Ascending aorta (tissue), 2 donors: ENCODE measurements at places on chromosomes 12 and 14.

DNA sequence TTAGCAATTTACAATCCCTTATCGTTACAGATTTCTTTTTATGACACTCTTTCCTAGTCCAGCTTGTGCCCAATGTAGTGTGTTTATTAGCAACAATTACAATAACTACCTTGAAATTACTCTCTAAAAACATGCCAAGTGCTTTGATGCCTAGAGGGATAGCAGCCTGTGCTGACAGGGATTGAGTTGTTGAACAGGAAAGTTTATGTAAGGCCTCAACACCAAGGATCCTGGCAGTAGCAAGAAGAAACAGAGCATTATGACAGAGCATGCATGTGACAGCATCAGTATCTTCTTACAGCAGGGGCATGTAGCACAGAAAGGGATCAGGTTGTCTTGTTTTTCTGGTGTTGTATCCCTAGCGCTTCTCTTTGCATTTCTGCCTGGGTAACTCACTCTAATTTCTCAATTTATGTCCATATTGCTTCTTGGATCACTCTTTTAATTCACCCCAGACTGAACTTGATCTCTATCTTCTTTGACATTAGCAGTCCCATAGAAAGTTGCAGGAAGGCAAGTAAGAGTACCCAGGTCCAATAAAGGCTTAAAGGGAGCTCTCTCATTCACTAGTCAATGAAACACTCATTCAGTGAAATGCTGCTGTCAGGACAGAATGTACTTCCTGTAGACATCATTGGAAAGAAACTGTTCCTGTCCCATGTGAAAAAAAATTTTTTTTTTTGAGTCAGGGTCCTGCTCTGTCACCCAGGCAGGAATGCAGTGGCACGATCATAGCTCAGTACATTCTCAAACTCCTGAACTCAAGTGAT is 220.0 kb upstream of the GRIP1 start:
- no peak for DNase-seq

- DNase-seq = no peak
Measured at GRCh38 chr14:59359431-59360124, 105.6 kb downstream of the GPR135 start.

DNA sequence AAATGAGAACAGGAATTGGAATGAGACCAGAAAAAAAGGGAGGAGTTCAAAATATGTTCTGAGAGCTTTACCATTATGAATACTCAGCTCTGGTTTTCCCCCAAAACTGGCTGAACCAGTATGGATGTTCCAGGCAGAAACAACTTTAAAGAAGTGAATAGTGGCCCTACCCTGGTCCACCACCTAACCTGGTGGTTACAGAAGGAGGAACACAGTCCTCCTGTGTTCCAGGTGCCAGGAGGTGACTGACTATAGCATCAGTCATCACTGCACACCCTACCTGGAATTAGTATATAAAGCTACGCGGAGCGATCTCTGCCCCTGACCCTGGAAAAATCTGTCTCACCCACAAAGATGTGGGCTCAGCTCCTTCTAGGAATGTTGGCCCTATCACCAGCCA is at the start of gene A2ML1:
Gene A2ML1, plus strand, starts transcription at position 324 of the 400 bp plus-strand sequence. Its CDS starts 31 bp downstream, at position 355.
- DNase-seq = no peak

DNA sequence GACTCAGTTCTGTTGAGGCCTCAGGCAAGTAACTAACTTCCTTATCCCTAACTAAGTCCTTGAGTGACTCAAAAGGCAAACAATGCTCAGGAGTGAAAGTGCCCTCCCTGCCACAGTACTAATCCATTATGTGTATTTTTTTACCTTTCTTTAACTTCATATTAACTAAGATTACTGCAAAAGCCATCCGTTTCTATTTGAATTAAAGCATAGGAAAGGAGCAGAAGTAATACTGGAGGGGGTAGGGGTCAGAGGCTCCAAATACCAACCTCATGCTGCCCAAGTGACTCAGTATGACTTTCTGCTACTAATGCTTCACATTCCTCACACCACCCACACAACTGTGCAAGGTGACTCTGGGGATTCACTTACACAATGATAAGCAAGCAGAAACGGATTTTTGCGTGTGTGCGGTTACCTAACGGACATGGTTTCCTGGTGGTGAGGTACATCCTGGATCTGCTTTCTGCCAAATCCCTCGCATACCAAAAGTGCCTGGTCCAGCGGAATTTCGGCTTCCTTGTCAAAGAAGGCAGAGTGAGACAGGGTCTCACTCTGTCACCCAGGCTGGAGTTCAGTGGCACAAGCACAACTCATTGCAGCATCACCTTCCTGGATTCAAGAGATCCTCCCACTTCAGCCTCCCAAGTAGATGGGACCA is 25.1 kb downstream of the MOK start:
- DNase-seq = no peak

GRCh38 chr12:57800965-57801364 is 17.6 kb downstream of the AVIL start:
- DNase-seq = no peak

- DNase-seq = no peak
Measured at GRCh38 chr12:25135531-25136154, 59.3 kb downstream of the DNAI7 start.

- DNase-seq = no peak
Measured at GRCh38 chr14:54890788-54891187, 11.8 kb downstream of the GCH1 start.

GRCh38 chr14:89000007-89000942 is 175.8 kb downstream of the TTC8 start:
- DNase-seq = no peak

DNA sequence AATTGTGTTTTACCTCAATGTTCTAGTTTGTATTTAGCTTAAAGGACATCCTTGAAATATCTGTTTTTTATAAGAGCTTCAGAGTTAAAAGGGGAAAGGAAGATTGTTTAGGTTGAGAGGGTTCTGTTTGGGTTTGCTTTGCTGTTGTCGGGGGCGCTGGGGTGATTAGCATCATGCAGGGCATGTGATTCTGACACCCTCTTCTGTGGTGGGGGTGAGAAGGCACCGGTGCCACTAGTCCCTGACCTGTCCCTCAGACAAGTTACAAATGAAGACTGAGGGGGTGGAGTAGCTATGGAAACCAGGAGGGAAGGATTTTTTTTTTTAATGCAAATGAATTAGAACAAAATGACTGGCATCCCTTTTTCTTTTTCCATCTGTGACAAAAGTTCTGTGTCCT is 291.3 kb downstream of the RPAP3 start:
- DNase-seq = no peak

DNA sequence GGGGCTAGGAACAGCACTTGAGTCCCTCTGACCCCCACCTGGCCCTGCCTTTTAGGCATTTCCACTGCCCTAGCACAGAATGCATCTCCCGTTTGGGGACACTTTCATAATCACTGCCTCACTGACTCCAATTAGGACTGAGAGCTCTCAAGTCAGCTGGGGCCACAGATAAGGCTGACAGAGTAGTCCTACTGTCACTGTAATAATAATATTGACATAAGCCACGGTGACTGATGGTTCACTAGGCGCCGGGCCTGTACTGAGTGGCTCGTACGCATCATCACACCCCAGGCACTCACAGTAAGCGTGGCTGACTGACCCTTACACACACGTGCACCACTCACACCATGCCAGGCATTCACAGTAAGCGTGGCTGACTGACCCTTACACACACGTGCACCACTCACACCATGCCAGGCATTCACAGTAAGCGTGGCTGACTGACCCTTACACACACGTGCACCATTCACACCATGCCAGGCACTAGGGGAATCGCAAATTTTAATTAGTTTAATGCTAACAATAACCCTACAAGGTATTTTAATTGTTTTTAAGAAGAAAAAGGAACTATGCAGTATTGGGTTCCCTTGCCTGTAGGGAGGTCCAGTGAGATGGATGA is 87.7 kb downstream of the CHGA start:
- no peak for DNase-seq
